Kidney (tissue), 22 donors: ENCODE measurements at places on chromosomes 1 and 21. TPM values are rescaled to one million over a fixed set of nuclear protein-coding genes. Genes with fewer than 3 reads are reported as not detected.

- no peaks in the 10 kb centered on the region for H3K4me1 ChIP-seq
- H3K4me3 ChIP-seq: no peak overlapping the region
- no peaks in the 10 kb centered on the region for H3K27me3 ChIP-seq
These were observed 25.6 kb downstream of the LRRC41 start for GRCh38 chr1:46277658-46278373.

GRCh38 chr1:18908911-18909771 is 6.8 kb upstream of the ALDH4A1 start:
- no peak for DNase-seq
- H3K27ac ChIP-seq: no peak overlapping the region
- peaks cover 9% of the 10 kb centered on the region for H3K4me1 ChIP-seq
- H3K36me3 ChIP-seq: peaks cover 21% of the 10 kb centered on the region

The FCRL6 gene
- total RNA-seq: 1.4 TPM

The THEMIS2 gene
- 47.2 TPM for total RNA-seq

The CYB5RL gene
- 8.1 TPM for total RNA-seq
